ENCODE measurements at places on chromosomes 5 and 9.

GRCh38 chr5:4584982-4585381, 555.1 kb upstream of the ADAMTS16 start:
- no peak for DNase-seq

- DNase-seq: no peak
These were observed 241.0 kb downstream of the EBF1 start for GRCh38 chr5:158858746-158859145.

- DNase-seq: no peak
These were observed 80.1 kb upstream of the TLR4 start for GRCh38 chr9:117624106-117624505.

GRCh38 chr5:134103998-134104654, 10.4 kb upstream of the TCF7 start:
- peak; percentile 47 for DNase-seq

- no peak for DNase-seq
These were observed 68.4 kb downstream of the PAM start for GRCh38 chr5:102823441-102823874.

GRCh38 chr5:146209714-146210113, 6.3 kb downstream of the RBM27 start:
- DNase-seq: no peak

DNA sequence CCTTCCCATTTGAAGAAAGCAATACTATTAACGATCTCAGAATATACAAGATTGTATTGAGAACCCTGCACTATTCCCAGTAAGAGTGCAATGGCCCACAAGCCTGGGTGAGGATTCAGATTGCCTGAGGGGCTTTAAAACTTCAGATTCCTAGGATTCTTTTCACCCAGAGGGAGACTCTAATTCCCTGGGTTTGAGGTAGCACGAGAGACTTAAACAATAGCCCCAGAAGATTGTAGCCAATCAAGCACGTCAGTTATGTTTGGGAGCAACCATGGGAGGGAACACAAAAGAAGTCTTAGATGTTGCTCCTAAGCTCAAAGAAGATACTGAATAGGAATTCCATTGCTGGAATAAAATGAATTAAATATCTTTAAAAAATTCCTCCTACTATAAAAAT, 17.9 kb downstream of the MRPS27 start:
- DNase-seq: no peak

- no peak for DNase-seq
These were observed 1086.5 kb downstream of the EFNA5 start for GRCh38 chr5:106584268-106584667.

DNA sequence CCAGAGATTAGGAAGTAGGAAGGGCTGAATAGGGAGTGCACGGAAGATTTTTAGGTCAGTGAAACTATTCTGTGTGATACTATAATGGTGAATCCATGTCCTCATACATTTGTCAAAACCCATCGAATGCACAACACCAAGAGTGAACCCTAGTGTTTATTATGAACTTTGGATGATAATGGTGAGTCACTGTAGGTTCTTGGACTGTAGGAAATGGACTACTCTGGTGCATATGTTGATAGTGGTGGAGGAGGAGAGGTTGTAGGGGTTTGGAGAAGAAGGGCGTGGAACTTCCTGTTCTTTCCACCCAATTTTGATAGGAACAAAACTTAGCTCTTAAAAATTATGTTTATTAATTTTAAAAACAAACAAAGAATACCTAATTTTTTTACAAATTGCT, 14.3 kb downstream of the CTSL start:
- DNase-seq: no peak

GRCh38 chr5:122151640-122152039, 22.3 kb downstream of the ZNF474 start:
- no peak for DNase-seq

GRCh38 chr5:72347801-72348308, 27.7 kb downstream of the PTCD2 start:
- no peak for DNase-seq

- DNase-seq: peak; percentile 41
These were observed 923 bp upstream of the ZBTB5 start for GRCh38 chr9:37466037-37466709.

DNA sequence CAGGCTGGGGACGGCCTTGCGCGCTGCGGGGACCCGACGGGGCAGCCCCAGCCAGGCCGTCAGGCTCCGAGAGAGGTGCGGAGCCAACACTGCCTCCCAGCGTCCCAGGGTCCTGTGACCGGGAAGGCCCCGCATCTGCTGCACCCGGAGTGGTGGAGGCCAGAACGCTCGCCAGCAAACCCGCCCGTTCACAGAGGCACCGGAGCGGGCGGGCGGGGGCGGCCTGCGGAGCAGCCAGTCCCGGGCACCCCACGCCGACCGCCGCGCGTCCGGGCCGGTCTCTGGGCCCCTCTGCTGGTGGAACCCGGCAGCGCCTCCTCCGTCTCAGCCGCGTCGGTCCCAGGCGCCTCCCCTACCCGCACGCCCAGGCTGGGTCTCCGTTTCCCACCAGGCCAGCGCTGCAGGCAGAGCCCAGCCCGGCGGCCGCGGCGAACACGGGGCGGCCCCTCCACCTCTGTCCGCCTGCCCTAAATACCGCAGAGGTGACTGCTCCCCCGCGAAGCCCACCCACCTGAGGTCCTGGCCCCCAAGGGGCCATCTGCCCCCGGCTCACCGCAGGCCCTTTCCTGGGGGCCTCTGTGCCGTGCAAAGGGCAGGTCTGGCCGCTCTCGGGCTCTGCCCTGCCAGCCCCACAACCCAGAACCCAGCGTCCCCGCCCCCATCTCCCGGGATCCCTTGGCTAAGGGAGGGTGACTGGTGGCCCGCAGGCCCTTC, 15.9 kb downstream of the EXD3 start:
- DNase-seq: peak; percentile 81

- no peak for DNase-seq
These were observed 71.9 kb upstream of the LARP1 start for GRCh38 chr5:154683101-154683880.

DNA sequence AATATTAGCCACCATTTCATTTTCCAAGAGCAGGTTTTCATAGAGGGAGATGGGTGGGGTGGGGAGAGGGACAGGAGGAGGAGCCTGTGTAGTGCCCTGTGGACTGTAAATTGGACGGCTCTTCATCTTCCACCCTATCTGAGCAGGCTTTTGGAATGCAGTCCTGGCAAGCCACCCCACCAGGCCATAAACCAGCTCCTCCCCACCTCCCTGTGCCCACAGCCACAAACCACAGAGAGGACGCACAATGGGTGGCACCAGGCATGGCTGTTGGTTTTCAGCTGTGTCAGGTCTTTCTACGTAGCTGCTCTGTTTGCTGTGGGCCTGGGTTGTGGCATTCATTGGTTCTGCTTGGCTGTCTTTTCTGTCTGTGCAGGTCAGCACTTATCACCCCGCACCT, 58.0 kb downstream of the PLAC8L1 start:
- no peak for DNase-seq

DNA sequence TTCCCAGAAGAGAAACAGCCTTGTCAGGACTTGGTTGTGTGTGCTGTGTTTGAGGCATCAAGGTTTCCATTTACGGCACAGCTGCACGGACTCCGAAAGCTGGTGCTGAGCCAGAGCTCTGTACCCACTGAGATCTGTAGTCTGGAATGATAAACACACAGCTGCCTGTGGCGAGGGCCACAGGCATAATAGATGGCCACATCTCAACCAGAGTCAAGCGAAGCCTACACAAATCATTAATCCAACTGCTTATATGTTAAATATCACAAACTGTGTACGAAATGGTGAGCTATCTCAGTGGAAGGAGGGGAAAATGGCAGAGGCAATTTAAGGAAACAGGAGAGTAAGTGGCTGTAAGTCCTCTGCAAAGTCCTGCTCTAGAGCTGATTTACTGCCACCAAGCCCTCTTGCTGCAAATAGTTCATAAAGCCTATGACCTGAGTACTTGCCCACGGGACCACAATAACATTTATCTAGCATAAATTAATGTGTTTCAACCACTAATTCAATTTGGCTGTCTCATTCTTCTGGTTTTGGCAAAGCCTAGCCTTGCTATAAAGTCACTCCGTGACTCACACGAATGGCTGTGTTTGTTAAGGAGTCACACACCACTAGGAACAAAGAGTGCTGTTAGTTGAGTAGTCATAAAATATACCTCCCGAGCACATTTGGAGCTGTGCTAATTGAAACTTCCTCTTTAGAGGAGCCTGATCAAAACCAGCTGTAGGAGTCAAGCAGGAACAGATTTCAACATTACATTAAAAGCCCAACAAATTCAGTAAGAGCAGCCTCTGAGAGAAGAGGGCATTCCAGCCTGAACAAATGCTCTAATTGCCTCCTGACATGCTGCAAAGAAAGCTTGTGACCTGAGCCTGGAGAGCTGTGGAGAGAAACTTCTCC, 738.6 kb upstream of the ZNF608 start:
- no peak for DNase-seq

DNA sequence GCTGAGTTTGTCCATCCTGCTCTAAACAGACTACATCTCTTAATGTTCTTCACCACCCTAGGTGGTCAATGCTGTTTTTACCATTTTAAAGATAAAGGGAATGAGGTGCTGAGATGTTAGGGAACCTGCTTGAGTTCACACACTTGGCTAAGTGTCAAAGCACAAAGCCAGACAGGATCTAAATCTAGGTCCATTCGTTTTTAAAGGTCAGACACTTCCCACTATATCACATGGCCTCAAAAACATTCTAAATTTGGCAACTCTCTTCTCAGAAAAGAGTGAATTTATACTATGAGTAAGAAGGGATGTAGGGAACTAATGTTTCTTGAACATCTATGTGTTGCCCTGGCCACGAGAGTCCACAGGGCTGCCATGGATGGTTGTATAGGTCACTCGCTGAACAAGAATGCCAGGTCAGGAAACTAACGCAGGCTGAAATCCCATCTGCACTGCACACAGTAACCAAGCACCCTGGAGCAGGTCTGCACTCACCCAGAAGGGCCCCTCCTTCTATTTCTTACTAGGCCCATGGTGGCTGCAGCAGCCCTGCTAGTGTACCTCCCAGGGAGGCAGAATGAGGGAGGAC, 213.0 kb downstream of the SPOCK1 start:
- DNase-seq: no peak

GRCh38 chr5:95728494-95729114, 2.5 kb upstream of the RHOBTB3 start:
- no peak for DNase-seq

DNA sequence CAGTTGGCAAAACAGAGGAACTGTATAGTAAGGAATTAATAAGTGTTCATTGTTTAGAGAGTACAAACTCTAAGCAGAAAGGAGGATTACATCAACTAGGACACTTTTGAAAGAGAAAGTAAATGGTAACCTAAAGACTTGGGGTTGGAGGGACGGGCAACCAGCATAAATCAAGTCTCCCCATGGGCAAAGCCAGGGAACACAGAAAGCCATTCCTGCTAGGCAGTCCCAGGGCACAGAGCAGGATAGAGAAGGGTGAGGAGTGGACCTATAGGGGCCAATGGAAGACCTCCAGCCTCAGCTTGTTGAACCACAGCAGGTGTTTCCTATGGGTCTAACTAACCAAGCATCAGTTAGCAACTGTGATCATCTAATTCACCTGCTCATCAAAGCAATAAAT, 9.2 kb upstream of the ERAP1 start:
- DNase-seq: no peak

GRCh38 chr9:3946840-3947587, 352.9 kb downstream of the GLIS3 start:
- DNase-seq: no peak

- DNase-seq: no peak
These were observed 323.4 kb downstream of the CHSY3 start for GRCh38 chr5:130227699-130228098.

DNA sequence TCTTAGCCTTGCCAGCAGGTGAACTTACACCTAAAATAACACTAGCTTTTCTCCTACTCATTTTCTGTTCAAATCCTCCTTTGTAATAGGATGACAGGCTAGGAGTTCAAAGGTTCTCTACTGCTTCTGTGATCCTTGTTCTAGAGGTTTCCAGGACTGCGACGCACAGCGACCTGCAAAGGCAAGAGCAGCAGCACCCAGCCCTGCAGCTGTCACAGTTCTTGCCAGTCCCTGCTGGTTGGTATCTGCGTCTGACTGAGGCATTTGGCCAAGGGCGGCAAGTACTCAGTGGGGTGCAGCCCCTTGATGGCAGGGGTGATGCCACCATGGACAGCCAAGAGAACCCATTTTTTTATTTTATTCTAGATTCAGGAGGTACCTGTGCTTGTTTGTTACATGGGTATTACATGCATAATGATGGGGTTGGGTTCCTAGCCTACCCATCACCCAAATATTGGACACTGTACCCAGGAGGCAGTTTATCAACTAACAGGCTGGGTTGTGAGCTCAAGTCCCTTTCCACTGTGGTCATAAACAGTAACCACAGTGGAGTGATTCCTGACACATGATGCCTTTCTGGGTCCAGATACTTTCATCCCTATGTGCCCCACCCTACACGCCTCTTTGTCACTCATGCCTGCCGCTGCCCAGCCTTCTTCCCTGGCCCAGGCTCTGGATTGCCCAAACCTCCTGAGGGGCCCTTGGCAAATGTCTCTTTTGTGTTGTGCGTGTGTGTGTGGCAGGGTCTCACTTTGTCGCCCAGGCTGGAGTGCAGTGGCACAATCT, 111.0 kb downstream of the GAPVD1 start:
- DNase-seq: no peak

DNA sequence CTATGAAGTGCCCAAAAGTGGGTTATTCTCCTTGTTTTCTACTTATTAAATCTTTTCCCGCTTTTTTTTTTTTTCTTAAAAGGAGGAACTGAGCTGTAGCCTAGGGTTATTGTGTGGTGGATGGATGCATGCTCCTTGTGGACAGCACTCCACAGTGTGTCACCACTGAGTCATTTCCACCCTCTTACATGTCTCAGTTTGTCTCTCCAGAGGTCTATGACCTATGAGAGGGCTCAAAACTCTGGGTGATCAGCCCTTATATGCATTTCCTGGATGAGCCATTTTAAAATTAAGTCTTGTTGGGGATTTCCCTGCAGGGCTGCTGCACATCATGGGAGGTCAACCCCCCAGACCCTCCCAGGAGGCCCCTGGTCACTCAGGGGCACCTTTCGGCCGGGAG, 102.2 kb upstream of the MOCS2 start:
- no peak for DNase-seq

DNA sequence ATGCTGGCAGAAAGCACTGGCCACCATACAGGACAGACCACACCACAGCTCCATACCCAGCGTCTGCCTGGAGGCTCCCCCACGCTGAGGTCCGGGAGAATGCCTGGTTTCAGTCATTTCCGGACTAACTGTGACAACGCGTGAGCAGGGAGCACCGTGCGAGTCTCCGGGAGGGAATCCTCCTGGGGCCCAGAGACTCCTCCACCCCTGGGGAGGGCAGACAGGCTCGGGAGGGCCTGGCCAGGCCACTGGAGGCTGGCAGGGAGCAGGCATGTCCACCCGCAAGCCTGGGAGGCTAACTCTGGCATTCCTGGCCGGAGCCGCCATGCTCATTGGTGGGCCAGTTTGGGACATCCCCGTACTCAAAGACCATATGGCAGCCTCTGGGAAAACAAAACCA, 6.5 kb downstream of the BRD3OS start:
- DNase-seq: no peak

GRCh38 chr5:132226516-132227234, 978 bp downstream of the P4HA2 start:
- DNase-seq: no peak

- DNase-seq: no peak
These were observed 176.1 kb downstream of the CWC27 start for GRCh38 chr5:64944868-64945267.

GRCh38 chr5:145189746-145190145, 645.4 kb downstream of the PRELID2 start:
- no peak for DNase-seq

- DNase-seq: no peak
These were observed 20.6 kb upstream of the NNT start for GRCh38 chr5:43582082-43583005.
